AG09319 (cell line): ENCODE measurements at places on chromosomes 11 and 22.

DNA sequence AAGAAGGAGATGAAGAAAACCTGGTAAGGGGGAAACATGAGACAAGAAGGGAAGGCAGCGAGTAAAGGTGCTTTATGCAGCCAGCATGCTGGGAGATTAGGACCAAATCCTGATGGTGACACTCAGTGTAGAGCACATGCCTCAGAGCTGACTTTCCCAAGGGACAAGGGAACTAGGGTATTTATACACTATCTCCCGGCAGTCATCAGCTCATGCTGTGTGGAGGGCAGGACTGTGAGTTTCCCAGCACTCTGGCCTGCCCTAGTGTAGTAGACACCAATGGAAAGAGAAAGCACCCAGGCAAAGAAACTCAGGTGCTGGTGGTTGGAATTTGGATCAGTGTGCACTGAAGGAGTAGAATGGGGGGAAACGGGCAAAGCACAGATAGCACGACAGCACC is 128.3 kb upstream of the CSNK2A3 start:
- no peak for DNase-seq

GRCh38 chr11:68658661-68659060 is 25.7 kb upstream of the GAL start:
- no peak for DNase-seq

DNA sequence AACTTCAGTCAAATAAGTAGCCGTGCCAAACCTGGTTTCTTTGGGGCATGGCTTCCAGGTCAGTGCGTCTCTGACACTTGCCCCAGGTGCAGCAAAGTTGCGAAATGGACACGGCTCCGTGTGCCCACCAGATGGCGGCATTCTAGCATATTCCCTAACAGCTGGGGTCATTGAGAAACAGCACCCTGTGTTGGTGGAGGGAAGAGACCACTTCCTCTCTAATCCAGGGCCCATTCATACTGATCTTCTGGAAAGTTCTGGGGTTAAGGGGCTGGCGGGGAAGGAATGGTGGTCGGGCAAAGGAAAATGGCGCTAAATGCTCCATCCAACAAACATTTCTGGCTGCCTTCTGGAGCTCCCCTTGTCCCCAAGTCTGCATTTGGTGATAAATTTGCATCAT is 141.2 kb upstream of the TIMP3 start:
- peak; percentile 38 for DNase-seq

GRCh38 chr22:33803371-33804282 is 116.6 kb downstream of the LARGE1 start:
- peak; percentile 71 for DNase-seq

DNA sequence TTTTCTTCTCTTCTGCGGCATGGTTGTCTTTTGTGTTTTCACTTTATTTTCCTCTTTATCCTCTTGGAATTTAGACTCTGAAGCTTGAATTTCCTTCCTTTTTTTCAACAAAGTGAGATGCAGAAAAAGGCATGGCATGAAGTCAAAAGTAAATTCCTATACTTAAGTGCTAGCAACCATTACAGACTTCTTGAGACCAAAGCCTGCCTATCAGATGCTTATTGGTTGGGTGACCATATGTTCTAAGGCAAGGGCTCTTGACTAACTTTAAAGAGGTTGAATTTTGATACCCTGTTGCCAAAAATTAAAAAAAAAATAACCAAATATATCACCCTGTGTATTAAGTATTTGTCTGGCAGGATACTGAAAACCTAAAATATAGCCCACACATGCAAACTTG is 237.4 kb downstream of the TMEM135 start:
- DNase-seq: no peak

DNA sequence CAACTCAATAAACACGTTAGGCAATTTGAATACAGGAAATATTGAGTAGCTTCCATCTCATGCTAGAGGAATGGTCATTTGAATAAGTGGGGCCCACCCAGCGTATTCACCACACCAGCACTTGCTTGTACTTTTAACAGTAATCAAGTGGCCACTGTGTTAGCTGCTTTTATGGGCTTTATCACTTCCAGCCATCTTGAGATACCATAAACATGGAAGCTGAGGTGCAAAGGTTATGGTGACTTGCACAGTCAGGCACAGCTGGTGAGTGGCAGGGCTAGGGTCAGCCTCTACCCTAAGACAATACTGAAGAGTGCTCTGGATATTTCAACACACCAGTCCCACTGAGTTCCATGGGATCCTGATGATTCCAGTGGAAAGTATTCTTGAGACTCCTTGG is 6.7 kb downstream of the JOSD1 start:
- no peak for DNase-seq

- no peak for DNase-seq
Observed at GRCh38 chr22:31790240-31790639, 36.4 kb downstream of the DEPDC5 start.
